ENCODE measurements at places on chromosomes 13 and 19.

GRCh38 chr19:50922317-50922853, 11.2 kb upstream of the KLK4 start:
- DNase-seq, result no peak

- no peak for DNase-seq
Measured at GRCh38 chr13:113618455-113618854, 33.9 kb downstream of the TFDP1 start.

- no peak for DNase-seq
Measured at GRCh38 chr19:16536130-16536529, 6.1 kb downstream of the CHERP start.

DNA sequence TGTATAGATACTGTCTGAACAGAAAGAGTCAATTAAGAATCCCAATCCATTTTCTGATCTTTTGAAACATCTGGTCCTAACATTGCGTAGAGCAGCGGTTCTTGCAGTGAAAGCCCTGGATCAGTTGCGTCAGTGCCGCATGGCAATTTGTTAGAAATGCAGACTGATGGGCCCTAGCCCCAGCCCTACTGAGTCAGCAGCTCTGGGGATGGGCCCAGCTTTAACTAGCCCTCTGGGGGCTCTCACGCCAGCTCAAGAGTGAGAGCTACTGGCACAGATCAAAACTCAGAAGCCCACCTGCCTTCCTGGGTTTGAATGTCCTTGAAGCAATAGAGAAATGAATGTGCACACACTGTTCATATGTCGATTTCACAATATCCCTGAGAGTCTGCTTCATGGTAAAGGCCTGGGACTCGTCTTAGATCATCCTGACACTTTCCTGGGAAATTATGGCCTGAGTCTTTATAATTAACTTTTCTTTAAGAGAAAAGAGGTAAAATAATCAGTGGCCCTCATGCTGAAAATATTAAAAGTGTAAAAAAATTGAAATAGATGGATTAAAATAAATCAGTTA, 206.8 kb upstream of the TMTC4 start:
- no peak for DNase-seq

GRCh38 chr19:19445911-19446361, 40.5 kb downstream of the GATAD2A start:
- no peak for DNase-seq

- no peak for DNase-seq
Measured at GRCh38 chr19:20070691-20071090, 7.1 kb upstream of the ZNF90 start.

DNA sequence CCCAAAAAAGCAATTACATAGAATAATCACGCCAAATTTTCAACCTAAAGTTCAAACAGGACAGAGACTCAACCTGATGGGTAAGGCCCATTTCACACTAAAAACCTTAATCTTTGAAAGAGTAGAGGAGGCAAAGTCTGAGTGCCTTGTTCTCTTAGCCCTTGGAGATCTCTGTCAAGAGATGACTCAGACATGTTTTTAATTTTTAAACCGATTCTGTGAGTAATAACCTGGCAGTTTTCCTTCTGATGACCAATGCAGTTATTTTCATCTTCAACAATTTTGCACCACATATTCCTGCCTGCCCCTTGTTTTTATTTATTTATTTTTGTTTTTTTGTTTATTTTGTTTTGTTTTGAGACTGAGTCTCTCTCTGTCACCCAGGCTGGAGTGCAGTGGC, 11.5 kb upstream of the TNFSF9 start:
- DNase-seq, result peak; percentile 26

DNA sequence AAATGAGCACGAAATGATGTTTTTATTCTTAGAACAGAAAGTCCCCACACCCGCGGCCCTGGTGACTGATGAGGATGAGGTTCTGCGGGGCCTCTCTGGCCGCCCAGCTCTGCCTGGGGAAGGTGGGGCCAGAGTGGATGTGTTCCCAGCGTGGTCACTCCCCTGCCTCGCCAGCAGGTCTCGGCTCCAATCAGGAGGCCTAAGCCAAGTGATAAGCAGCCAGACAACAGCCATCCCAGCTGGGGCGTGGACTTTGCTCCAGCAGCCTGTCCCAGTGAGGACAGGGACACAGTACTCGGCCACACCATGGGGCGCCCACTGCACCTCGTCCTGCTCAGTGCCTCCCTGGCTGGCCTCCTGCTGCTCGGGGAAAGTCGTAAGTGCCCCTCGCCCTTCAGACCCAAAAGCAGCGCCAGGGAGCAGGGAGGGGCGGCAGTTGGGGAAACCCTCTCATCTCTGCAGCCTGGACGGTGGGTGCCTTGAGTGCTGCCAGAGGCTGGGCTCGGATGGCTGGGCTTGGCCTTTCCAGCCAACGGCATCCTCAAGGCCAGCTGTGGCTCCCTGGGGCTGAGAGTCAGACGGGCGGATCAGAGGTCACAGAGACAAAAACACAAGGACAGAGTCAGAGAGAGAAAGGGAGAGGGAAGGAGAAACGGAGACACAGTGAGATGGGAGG, at the start of gene F10:
Gene F10, plus strand, starts transcription at position 250 of the 676 bp plus-strand sequence. Its CDS starts 57 bp downstream, at position 307.
- no peak for DNase-seq

DNA sequence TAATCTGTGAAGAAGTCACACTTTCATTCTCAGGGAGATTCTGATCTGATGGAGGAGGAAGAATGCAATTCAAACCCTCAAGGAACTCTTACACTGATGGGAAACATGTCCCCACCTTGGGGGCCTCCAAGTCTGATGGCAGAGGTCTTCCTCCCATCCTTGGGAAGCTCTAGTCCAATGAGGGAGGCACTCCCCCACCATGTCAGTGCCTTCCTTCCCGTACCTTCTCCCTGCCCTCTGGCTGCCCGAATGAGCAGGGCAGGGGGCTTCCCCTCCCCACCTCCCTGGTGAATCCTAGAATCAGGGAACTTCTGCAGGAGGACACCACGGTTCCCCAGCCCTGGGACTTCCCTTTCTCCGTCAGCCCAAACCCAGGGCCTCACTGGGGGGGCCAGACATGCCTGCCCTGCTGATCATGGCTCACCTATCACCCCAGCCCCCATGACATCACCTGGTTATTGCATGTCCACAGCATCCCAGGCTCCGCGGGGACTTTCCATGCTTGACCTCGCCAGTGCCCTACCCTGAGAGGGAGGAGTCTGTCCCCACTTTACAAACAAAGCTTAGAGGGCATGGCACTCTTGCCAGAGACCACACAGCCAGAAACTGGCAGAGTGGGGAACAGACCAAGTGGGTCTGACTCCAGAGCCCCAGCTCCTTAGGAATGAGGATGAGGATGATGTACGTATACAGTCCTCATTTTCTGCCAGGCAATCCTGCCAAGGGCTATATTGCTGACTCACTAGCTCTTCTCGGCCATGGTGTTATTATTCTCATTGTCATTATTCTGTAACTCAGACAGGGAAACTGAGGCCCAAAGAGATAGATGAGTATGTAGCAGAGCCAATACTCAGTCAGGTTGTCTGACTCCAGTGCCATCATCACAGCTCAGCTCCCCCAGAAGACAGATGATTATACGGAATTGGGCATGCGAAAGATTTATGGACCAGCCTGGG, 9.6 kb upstream of the BCL3 start:
- no peak for DNase-seq

GRCh38 chr19:2235381-2236063, 607 bp downstream of the PLEKHJ1 start:
- no peak for DNase-seq

DNA sequence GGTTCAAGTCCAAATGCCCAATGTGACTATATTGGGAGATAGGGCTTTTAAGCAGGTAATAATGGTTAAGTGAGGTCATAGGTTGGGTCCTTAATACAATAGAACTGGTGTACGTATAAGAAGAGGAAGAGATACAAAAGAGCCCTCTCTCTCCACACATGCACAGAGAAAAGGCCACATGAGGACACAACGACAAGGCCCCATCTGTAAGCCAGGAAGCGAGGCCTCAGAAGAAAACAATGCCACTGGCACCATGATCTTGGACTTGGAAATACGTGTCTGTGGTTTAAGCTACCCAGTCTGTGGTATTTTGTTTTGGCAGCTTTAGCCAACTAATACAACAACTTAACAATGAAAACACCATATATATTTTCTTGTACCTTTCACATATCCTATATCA, 23.4 kb upstream of the RFC3 start:
- DNase-seq, result no peak

DNA sequence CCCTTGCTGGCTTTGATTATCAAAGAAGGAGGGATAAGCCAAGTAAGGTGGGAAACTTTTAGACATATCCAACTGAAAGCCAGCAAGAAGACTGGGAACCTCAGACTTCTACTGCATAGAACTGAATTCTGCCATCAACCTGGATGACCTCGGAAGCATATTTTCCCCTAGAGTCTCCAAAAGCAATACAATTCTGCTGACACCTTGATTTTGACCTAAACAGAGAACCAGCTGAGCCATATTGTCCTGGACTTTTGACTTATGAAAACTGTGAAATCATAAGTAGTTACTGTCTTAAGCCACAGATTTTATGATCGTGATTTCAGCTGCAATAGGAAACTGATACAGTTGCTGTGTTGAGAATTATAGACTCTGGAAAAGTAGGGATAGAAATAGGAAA, 227.6 kb downstream of the PCDH20 start:
- DNase-seq, result no peak

GRCh38 chr19:40603071-40603388, 1.9 kb downstream of the LTBP4 start:
- no peak for DNase-seq

GRCh38 chr19:38989066-38989605, 13.6 kb upstream of the FBXO17 start:
- no peak for DNase-seq

DNA sequence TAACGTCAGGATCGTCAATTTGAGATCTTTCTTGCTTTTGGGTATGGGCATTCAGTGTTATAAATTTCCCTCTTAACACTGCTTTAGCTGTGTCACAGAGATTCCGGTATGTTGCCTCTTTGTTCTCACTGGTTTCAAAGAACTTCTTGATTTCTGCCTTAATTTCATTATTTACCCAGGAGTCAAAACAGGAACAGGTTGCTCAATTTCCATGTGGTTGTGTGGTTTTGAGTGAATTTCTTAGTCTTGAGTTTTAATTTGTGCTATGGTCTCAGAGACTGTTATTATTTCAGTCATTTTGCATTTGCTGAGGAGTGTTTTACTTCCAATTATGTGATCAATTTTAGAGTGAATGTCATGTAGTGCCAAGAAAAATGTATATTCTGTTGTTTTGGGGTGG, 153.1 kb downstream of the PCDH17 start:
- DNase-seq, result no peak

GRCh38 chr19:5934774-5935472, 20.9 kb downstream of the CAPS start:
- no peak for DNase-seq

GRCh38 chr13:99218545-99218944, 17.9 kb downstream of the UBAC2 start:
- no peak for DNase-seq

DNA sequence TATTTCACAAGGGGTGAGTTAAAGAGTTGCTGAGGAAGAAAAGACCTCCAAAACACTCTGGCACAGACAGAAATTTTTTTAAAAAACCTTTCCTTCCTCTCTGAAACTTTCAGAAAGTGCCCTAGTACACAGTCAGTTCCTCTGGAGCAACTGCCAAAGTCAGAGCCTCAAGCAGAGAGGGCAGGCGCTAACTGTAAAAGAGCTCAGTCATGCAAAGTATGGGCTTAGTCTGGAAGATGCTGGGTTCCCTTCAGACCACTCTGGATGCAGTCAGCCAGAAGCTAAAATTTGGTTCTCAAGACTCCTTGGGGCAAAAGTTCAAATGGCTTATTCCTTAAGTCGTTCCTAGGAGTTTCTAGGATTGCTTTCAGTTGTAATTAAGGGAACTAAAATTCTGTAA, 671.6 kb downstream of the PCDH9 start:
- peak; percentile 9 for DNase-seq

GRCh38 chr19:46296722-46297461, at the start of gene HIF3A:
Gene HIF3A, plus strand, starts transcription at chr19:46297042. Its CDS starts 35 bp downstream, at chr19:46297077.
- no peak for DNase-seq

GRCh38 chr19:7602240-7602934, 6.7 kb downstream of the CAMSAP3 start:
- no peak for DNase-seq

GRCh38 chr13:40812724-40813445, 23.5 kb downstream of the SLC25A15 start:
- DNase-seq, result no peak

DNA sequence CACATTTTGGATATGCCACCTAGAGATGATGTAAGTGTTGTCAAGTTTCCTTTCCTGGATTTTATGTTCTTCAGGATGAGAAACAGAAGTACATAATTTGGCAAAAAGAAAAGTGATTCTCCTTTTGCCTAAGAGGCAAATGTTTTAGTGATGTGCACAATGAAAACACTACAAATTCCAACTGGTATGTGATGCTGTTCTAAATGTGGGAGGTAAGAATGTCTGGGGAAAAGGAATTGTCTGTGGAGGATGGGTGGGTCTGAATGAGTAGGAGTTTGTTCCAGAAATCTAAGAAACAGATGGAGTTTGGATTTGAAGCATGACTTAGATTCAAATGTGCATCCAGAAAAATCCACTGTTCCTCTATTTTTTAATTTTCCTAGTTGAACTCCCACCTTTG, 473.6 kb upstream of the SPRY2 start:
- no peak for DNase-seq

DNA sequence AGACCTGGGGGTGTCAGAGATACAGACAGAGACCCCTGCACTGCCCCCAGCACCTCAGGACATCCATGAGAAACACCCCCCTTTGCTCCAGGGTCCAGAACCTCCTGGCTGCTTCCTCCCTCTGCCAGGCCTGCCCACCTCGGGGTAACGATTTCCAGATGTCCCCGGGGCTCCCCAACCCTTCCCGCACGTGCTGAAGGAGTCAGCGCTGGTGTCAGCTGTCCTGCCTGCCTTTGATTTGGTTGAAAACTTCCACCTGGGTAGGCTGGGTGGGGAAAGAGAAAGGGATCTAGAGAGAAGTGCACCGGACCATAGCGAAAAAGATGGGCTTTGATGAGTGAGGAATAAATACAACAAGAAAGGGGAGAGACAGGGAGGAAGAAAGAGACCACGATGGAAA, 1.5 kb upstream of the CGB7 start:
- DNase-seq, result no peak

GRCh38 chr19:12052091-12052496, 667 bp downstream of the ZNF878 start:
- DNase-seq, result no peak

DNA sequence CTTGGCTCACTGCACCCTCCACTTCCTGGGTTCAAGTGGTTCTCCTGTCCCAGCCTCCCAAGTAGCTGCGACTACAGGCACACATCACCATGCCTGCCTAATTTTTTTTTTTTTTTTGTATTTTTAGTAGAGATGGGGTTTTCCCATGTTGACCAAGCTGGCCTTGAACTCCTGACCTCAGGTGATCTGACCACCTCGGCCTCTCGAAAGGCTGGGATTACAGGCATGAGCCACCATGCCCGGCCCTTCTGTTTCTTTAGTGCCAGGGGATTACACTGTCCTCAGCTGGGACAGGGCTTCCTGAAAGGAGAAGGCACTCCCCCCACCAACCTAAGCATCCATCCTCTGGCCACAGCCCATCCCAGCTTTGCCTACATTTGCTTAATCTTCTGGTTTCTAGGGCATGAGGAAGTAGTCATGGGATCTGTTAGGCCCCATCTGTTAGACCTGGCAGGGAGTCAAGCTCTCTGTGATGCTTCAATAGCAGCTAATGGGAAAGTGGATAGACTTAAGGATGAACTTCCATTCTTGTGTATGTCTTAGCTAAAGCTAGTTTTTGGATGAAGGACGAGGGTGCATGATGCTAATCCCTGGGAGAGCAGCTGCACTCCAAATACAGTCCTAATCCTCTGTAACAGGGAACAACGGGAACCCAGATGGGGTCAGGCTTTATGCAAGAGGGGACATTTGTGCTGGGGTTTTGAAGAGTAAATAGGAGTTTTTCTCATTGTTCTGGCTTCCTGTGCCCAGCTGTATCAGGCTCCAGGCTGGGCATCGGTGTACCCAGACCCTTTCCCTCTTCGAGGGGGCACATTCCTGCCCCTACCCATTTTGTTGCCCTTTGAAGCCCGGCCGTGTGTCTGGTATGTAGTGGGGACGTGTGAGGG, 2.6 kb downstream of the VAV1 start:
- DNase-seq, result no peak
